GM10248 (cell line): ENCODE measurements at places on chromosomes 6 and 20.

- DNase-seq: no peak
Measured at GRCh38 chr6:108039681-108040080, 34.9 kb downstream of the OSTM1 start.

DNA sequence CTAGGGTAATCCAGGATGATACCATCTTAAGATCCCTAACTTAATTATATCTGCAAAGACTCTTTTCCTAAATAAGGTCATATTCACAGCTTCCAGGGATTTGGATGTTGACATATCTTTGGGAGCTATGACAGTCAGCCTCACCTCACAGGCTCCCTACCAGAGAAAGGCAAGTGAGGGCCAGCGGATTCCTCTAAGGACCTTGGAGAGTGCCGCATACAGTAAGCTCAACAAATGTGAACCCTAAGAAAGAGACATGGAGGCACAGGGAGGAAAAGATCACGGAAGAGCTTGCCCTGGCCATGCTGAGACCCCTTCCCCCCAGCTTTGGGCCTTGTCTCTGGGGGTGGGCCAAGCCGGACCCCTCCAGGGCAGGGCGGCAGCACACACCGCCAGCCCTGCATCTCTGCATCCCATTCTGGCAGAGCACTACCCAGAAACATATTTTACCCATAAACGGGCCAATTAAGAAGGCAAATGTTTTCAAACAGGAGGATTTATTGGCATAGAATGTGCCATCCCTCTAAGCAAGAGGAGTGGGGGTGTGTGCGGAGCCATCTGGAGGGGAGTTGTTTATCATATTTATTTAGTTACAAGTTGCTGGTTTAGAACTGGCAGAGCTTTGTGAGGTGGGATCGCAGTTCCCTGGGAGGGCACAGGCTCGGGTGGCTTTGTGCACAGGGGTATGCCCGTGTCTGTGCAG is 55.4 kb downstream of the CHMP4B start:
- no peak for DNase-seq

DNA sequence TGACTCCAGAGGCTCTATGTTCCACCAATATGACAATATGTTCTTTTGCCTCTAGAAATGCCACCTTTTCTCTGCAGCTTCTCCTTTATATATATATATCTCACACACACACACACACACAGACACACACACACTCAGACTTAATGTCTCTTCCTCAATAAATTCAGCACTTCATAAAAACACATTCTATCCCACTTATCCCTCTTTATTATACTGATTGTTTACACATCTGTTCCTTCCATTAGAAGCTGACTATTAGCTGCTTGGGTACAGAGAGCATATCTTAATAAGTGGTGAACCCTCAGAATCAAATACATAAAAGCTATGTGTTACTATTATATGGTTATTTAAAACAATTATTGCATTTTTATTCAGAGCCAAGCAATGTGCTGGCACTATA is 23.3 kb downstream of the NRSN1 start:
- no peak for DNase-seq

DNA sequence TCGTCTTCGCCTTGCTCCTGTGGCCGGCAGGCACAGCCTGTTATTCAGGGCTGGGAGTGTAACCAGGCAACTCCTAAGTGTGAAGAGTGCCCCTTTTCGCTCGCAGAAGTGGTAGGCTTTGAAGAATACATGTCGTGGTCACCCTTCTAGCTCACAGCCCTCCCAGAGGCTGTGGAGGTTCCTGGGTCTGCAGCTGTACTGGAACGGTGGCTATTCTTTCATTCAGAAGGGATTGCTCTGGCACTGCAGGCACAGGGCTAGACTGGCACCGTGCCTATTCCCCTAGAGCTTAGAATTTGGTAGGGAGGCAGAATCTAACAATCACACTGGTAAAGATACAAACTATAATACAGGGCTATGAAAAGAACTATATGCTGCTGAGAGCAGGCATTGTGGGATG is 1.1 kb upstream of the SRSF12 start:
- no peak for DNase-seq

- DNase-seq: no peak
Measured at GRCh38 chr6:99816795-99817194, 177.2 kb downstream of the MCHR2 start.

- no peak for DNase-seq
Measured at GRCh38 chr6:52499681-52500236, 77.1 kb downstream of the TRAM2 start.

DNA sequence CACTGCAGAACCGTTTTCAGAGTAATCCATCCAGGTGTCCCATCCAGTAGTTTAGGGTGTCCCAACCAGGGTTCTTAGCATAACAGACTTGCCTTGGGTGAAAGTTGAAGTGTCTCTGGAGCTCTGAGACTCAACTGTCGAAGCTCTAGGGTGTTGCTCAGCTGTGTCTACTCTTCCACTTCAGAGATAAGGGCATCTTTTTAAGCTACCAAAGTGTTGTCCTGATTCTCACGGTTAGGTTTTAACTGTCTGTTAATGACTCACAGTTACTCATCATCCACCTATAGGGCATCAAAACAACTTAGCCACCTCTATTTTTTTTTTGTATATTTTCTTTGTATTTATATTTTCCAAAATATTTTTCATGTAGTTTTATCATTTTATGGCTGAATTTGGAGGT is 36.9 kb upstream of the TBX18 start:
- DNase-seq: no peak

DNA sequence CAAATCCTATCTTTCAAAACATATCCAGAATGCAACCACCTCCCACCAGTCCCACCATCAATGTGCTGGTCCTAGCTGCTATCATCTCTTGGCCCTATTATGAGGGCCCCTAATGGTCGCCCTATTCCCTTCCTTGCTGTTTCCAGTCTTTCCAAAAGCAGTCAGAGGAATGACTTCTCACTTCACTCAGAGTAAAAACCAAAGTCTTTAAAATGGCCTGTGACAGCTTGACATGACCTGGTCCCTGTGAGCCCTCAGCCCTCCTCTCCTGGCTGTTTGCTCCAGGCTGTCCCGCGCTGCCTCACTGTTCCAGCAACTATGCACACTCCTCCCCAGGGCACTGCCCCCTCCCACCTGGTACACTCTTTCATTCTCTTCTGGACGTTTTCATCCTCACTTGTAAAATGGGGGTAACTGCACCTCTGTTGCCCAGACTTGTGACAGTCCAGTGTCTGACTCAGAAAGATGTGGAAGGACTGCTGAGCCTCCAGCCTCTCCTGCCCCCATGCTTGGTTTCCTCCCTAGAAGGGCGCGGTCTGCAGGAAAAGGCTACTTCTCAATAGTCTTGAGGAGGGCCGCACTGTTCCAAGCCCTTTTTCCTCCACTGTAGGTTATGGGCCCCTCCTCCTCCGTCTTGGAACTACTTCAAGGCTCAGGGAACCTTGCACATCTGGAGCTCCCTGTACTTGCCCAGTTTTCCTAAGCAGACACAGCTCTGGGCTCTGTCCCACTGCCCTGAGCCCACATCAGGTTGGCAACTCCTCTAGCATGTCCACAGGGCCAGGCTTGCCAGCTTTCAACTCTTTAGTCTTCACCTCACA is 64.7 kb downstream of the MYH7B start:
- DNase-seq: no peak

DNA sequence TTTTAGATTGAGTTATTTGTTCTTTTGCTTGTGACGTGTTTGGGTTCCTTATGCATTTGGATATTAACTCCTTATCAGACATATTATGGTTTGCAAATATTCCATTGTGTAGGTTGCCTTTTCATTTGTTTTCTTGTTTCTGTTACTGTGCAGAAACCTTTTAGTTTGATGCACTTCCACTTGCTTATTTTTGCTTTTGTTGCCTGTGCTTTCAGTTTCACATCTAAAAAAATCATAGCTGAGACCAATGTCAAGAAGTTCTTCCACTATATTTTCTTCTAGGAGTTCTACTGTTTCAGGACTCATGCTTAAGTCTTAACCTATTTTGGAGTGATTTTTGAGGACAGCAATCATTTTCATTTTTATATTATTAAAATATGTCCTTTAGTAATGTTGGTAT is 113.5 kb downstream of the EPM2A start:
- no peak for DNase-seq

- no peak for DNase-seq
Measured at GRCh38 chr6:9496837-9497236, 918.0 kb downstream of the TFAP2A start.

DNA sequence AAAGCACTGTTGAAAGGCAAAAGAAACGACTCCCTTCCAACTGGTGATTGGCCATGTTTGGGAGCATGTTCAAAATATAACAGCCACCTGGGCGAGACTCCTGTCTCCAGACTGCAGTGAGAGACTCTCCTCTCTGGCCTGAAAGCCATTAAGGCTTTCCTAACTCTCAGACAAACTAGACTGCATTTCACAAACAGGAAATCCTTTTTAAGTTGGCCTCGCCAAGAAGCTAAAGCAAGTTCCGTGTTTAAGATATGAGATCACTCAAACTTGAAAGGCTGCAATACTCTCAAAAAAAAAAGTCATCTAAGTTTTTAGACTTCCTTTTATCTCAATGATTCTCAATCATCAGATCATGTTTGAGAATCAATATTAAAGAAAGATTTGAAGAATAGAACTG is 117.0 kb downstream of the TFAP2A start:
- no peak for DNase-seq

DNA sequence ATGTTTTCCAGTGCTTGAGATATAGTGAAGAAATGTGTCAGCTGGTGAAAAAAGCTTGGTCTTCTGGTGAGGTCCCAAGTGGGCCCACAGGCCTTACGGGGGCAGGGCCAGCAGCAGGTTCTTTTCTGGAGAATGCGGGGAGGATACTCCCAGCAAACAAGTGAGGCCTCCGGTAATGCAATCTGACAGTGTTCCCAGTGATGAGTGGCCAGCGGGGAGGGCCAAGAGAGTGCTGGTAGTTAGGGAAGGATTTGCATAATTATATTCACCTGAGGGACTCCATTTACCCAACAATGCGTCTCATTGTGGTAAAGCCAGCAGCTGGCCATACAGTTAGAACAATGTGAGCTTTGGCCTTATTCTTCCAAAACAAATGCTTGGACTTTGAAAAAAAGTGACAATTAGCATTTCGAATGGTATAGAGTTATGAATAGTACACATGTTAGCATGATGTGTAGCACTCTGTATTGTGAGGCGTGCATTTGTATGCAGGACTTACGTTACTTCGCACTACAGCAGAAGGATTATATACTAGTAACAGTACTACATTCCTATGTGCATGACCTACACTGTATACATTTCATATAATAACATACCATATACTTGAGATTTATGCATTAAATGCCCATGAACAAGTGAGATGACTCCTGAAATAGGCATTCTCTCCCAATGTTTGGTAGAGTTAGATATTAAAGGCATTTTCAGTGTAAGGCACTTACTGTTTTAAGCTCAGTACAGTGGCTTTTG is 69.8 kb downstream of the MYB start:
- DNase-seq: no peak

GRCh38 chr20:53829255-53829723 is 235.7 kb upstream of the ZNF217 start:
- no peak for DNase-seq

GRCh38 chr6:138253731-138254130 is 35.4 kb upstream of the PBOV1 start:
- no peak for DNase-seq

DNA sequence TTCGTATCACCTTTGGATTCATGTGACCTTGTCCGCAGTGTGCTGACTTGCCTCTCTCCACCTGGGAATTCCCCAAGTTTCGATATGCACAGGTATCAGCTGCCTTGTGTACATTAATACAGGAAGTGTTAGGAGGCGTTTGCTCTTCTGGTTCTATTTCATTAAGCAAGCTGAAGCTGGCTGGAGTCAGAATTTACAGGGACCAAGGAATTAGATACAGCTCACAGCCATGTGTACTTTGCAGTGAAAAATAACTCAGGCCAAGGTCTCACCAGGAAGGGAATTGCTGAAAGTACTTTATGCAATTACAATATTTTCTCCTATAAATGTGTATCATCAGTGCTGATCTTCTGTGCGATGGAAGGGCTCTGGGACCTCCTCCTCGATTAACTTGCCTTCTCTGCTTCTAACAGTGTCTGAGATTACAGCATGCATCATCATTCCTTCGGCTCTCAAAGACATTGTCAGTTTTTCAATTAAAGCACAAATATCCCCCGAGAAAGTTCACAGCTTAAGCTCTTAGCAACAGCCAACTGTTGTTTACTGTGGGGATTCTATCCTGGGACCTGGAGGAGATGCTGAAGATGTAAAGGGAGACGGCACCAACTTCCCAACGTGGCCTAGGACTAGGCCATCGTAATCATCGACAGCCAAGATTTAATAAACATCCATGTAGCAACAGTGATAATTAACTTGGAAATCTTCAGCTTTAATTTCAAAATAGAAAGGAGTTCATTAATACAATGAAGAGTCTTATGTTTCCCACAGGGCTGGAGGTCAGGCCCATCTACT is 13.8 kb upstream of the TIAM2 start:
- DNase-seq: peak; percentile 45

DNA sequence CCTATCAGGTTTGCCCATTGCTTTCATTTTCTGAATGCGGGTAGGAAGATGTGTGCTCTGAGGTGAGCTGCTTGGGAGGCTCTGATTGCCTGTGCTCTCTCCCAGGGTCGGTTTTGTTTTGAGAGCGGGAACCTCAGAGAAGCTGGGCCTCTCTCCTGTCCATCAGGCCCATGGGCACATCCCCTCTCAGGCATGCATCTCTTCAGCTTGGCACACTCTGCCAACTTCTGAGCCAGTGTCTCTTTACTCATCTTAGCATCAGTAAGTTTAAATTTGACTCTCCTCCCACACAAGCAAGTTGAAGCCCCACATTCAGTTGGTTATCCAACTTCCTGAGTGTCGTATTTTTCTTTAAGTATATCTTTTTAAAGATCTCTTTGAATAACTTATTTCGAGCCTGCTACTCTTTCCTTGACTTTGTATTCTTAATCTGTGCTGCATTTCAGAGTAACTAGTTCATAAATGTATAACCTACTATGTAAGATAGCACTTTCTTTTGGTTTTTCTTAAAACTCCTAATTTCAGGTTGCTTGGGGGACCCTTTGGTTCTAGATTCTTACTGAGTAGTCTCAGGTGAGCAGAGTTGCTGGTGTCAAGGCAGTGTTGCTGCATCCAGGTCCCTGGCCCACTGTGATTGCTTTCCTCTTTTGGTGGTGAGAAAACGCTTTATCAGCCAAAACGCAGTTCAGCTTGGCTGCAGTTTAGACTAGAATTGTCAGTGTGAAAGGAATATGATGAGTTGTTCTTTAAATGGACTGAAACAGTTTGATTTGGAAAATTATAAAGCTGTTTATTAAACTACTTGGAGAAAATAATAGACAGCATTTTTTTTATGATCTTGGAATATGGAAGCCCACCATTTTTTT is 54.8 kb downstream of the SNX9 start:
- DNase-seq: no peak

GRCh38 chr20:49187330-49187850 is 744 bp downstream of the STAU1 start:
- no peak for DNase-seq

DNA sequence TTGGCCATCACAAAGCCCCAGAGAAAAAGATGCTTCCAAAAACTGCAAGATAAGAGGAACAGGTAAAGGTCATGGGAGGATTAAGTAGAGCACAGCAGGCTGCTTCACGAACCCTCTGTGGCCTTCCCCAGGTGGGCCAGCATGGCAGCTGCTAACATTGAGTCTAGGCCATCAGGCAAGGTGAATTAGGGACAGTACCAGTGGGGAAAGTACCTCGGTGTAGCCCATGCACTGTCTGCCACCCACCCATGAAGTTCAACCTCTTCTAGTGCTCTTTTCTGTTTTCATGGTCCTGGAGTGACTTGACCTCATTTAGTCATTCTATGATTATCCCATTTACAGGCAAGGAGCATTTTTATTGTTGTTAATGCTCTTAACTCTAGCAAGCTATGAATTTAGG is 108.6 kb upstream of the DUSP22 start:
- peak; percentile 67 for DNase-seq
